Activated T-helper 2 cell treated with anti-CD3 and anti-CD28 coated beads, Interferon-gamma antibody, Interleukin-2, Interleukin-4, amounts not matched to agents 10 μg/mL and 5 μg/mL and 100 μg/mL, durations not matched to agents 14 hours and 24 hours and 36 hours (primary cell): ENCODE measurements at places on chromosomes 11 and 22.
A peak's percentile ranks its signal among the peaks of the same experiment; 100 is the strongest.

GRCh38 chr11:16166571-16166970, 189.8 kb downstream of the SOX6 start:
- DNase-seq, result no peak

GRCh38 chr22:49321477-49322055, 506.1 kb downstream of the BRD1 start:
- peak; percentile 0 for DNase-seq

GRCh38 chr22:41966607-41967240, 2.5 kb upstream of the SEPTIN3 start:
- peak; percentile 33 for DNase-seq

DNA sequence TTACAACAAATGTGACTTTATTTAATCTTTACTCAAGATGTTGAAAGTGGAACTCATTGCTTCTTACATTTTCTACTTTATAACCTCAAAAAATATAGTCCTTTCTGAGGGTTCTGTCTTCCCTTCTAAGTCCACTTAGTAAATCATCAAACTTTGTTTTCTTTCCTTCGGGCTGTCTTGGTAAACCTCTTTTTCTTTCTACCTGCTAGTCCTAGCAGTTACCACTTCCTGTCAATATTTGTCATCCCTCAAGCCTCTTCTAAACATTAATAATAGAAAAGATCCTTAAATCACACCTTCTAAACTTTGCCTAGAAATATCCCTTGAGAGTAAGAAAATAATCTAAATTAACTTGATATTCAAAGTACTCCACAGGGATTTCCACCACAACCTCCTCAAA, 580.4 kb downstream of the CNTN5 start:
- DNase-seq, result no peak

- DNase-seq, result no peak
Measured at GRCh38 chr11:68379206-68379605, 66.8 kb downstream of the LRP5 start.

GRCh38 chr11:94993400-94993943, 20.0 kb downstream of the KDM4D start:
- no peak for DNase-seq

DNA sequence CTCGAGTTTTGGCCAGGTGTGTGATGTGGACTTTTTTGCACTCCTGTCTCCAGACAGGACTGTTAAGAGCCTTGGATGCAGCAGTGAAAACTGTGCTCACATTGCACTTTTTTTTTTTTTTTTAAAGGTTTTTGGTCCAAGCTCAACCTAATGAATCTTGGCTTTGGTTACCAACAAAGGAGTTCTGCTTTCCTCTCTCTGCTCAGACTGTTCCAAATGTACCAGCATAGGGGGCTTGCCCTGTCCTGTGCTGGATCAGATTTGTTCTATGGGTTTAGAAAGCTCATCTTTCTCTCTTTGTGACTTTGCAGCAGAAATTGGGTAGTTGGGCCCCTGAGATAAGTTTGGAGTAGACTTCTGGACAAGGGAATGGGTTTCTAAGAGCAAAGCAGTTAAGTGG, 45.3 kb downstream of the POLD3 start:
- no peak for DNase-seq

GRCh38 chr11:90250970-90251369, 28.1 kb upstream of the CHORDC1 start:
- DNase-seq, result no peak

DNA sequence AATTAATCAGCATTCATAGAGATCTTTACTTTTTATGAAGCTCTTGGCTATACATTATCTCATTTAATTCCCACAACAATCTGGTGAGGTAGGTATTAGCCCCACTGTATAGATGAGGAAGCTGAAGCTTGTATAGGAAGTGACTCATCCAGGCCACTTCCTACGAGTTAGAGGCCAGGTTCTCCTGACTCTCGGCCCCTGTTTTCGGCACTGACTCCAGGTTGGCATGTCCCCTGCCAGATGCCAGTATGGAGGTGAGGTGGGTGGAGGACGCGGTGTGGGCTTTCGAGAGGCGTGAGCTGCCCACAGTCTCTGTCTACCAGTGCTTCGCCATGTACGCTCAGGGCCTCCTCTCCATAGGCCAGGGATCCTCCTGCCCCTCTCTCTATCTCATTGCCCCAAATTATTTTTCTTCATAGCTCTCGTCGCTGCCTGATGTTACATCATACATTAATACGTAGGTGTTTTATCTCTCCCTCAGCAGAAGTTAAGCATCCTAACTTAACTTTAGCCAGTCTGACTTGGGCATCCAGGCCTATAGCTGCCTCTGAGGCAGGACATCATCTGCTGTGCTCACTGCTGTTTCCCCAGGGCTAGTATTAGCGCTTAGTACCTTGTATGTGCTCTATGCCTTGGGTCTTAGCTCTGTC, 9.0 kb downstream of the DGAT2 start:
- DNase-seq, result no peak

DNA sequence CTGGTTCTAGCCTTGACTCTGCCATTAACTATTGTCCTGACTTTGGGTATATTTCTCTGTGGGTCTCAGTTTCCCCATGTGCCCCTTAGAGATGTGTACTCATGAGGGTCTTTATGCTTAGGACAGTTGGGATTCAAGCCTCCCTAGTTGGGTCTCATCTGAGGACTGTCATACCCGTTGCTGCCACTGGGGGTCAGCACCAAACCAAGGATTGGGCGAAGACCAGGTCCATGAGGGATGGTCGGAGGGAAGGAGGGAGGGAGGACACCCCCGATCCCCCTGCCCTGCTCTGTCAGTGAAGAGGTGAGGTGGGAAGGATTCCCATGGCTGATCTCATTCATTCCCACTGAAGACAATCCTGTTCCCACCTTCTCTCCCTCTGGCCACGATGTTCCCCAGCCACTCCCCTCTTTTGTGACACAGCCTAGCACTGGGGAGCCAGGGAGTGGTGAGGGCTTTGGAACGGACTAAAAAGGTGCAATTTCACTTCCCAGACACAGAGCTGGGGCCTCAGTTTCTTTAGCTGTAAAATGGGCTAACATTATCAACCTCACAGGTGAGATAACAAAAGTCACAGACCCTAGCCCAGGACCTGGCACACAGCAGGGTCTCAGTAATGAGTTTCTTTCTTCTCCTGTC, 12.4 kb upstream of the KLHL35 start:
- DNase-seq, result peak; percentile 48

DNA sequence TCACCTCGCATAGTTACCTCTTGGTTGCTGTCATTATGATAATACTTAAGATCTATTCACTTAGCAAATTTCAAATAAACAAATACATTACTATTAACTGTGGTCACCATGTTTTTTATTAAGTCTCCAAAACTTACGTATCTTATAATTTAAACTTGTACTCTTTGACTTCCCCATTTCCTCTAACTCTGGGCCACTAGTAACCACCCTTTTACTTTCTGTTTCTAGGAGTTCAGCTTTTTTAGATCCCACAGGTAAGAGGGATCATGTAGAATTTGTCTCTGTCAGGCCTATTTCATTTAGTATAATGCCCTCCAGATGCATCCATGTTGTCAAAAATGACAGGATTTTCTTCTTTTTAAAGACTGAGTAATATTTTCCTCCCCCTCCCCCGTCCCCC, 212.4 kb upstream of the C11orf87 start:
- no peak for DNase-seq

- no peak for DNase-seq
Measured at GRCh38 chr22:39283322-39284141, 35.9 kb downstream of the RPL3 start.

DNA sequence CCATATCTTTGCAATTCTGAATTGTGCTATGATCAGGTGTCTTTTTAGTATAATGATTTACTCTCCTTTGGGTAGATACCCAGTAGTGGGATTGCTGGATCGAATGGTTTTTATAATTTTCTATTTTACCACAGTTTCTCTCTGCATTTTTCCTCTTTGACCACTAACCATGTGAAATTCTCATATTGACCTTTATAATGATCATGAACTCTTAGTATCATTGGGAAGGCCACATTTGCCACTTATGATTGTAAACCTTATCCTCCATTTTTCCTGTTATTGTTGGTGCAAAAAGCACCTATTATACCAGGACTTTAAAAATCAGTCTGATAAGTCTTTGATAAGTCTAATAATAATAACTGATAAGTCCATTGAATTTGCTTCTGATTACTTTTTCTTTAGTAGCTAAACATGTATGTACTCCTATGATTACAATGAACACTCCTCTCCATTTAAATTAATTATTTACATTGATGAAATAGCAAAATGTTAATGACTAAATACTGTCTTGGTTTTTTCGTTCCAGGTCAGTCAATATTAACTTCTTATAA, 9.6 kb downstream of the NEAT1 start:
- no peak for DNase-seq

GRCh38 chr11:87739261-87739660, 436.0 kb downstream of the RAB38 start:
- no peak for DNase-seq

- no peak for DNase-seq
Measured at GRCh38 chr11:85974122-85974521, 94.8 kb downstream of the PICALM start.

- DNase-seq, result no peak
Measured at GRCh38 chr11:112128483-112129121, 35.3 kb downstream of the IL18 start.

GRCh38 chr11:88520391-88520790, 182.9 kb upstream of the CTSC start:
- no peak for DNase-seq

- no peak for DNase-seq
Measured at GRCh38 chr22:19041704-19042074, 80.5 kb downstream of the DGCR2 start.
